Fibroblast of pulmonary artery (primary cell): ENCODE measurements at places on chromosomes 2 and 18.

- peak; percentile 67 for DNase-seq
Observed at GRCh38 chr2:190838492-190838910, 42.1 kb upstream of the GLS start.

GRCh38 chr2:233419602-233420391, 65.5 kb downstream of the DGKD start:
- DNase-seq = peak; percentile 23

DNA sequence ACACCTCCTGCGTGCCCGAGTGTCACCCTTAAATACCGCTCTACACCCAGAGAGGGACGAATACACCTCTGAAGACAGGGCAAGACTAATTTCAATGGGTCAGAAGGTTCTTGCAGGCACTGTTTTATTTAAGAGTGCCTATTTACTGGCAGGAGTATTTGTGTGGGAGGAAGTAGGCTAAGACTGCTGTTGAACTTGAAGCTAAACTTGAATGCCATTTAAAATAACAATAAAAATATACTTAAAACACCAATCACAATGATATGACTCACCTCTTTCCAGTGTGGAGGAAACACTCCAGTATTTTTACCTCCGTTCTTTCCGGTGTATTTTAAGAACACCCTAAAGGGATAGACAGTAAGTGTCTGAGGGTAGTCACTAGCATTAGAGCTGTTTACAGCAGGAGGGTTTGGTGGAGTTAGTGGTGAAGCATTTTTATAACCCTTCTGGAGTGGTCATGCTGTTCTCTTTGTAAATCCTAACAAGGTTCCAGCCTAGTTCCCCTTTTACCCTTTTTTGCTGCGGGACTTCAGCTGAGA, 9.6 kb upstream of the HOXD1 start:
- no peak for DNase-seq

DNA sequence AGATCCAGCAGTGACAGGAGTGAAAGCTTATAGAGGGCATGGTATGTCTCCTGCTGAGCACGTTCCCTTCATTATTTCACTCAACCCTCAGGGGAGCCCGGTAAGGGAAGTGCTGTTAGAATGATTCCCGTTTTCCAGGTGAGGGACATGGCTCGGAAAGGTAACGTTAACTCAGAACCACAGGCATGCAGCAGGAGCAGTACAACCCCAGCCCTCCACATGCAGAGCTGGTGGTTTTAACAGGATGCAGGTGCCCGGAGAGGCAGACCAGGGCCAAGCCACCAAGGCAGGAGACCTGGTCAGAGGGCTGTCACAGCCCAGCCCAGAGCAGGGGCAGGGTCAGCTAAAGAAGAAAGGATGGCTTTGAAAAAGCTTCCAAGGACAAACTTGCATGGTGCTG, 268.5 kb downstream of the SH3BP4 start:
- DNase-seq = no peak
